GM19239 (cell line): ENCODE measurements at places on chromosomes 16 and 17.

DNA sequence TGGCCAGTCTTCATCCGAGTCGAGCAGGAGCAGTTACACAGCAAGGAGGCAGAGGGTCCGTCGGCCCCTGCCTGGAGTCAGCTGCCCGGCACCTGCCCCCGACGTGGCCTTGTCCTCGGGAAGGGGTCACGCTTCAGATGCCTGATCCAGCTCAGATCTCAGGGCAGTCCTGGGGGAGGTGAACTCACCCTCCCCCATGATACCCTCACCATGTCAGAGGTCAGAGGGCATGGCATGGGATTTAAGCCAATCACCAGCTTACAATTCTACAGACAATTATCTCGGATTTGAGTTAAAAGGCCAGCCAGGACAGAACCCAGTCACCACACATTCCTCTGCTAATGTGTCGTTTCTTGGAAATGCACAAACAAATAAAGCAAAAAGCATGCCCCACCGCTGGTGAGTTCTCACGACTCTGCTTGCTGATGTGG lies 211.3 kb downstream of the FOXL1 start:
- no peak for DNase-seq

DNA sequence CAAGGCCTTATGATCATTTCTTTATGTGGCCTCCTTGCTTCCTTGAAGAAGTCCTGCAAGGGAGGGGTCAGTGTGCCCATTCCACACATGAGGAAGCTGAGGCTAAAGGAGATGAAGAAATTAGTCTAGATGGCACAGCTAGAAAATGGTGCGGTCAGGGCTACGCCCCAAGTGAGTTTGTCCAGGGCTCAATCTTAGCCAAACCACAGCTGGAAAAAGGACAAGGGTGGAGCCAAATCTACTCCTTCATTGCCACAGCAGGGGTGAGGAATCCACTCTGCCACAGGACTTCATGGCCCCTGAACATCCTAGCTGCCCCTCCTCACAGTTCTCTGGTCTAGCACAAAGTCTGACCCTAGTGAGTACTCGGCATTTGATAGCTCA lies 16.2 kb downstream of the BEAN1 start:
- no peak for DNase-seq

DNA sequence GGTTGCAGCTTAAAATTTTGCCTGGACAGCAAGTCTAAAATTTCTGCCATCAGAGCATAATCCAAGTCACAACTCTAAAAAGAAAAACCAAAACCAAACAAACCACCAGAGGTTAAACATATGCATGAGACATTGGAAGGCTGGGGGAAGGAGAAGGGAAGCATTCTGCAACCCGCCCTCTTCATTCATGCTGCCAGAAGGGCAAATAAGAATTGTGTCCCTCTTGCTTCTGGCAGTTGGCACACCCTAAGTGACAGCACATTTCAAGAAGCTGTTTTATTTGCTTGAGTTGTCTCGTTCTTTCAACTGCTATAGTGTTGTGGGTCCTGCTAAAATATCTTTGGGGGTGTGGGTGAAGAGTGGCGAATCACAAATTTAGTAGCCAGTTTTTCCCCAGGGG lies 99.6 kb downstream of the SKAP1 start:
- no peak for DNase-seq

GRCh38 chr16:88750854-88751253 lies 34.2 kb downstream of the PIEZO1 start:
- DNase-seq = no peak

DNA sequence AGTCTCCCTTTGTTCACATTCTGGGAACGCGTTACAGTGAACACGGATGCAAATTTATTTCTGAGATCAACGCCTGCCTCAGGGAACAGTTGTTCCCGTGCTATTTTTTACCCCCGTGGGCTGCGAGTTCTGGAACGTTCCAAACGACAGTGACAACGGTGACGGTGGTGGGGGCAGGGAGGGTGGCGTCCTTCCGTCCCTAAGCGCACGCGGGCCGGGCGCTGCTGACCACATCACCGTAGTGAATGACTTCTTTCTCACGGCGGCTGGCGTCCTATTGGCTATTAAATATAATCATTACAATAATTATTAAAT lies 45.1 kb upstream of the SSTR5 start:
- DNase-seq = no peak

DNA sequence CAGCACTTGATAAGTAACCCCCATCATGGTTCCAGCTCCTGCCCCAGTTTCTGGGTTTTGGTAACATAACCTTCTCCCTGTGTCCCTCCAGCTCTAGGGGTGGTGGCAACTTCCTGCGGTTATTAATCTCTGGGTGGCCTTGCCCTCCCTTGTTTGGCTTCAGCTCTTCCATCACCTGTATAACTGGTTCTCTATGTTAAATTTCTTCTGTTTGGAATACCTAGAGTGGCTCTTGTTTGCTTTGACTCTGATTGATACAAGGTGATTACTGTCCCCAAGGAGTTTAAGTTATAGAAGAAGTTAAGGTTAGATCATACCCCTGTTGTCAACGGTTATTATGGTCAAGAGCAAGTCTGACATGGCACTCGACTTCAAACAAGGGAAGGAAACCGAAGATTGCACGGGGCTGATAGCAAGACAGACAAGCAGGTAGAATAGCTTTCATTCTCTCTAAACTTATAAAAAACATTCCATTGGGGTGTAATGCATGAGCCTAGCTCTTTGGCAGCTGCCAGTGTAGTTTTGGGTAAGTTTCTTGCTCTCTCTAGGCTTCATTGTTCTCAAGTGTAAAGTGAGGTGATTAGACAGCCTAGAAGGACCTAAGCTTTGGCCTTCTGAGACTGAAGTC lies 11.0 kb upstream of the CCR7 start:
- DNase-seq = no peak

DNA sequence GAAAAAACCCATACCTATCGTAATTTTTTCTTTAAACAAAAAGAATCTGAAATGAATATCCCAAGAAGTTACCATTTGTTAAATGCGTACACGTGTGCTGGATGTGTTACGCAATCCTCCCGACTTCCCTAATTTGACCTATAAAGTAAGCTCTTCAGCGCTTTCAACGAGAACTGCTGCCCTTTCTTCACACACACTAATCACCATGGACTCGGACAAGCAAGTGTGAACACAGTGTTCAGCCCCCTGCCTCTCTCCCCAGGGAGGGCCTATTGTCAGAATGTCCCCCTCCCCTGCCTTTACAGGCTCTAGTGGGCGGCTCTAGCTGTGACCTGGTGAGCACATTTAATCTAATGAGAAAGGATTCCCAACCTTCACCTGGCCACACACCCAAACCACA lies 216.1 kb downstream of the CEP112 start:
- DNase-seq = no peak

DNA sequence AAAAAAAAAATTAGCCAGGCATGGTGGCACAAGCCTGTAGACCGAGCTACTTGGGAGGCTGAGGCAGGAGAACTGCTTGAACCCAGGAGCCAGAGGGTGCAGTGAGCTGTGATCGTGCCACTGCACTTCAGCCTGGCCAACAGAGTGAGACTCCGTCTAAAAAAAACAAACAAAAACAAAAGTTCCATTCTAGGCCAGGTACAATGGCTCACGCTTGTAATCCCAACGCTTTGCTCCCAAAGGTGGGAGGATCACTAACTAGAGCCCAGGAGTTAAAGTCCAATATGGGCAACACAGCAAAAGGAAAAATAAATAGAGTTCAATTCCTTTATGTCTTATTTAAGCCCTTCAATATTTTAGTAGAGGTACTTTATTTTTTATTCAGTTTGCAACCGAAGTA lies 47.5 kb downstream of the CNOT1 start:
- DNase-seq = no peak

- no peak for DNase-seq
These were observed 26.4 kb downstream of the ADCY9 start for GRCh38 chr16:4089811-4090301.

DNA sequence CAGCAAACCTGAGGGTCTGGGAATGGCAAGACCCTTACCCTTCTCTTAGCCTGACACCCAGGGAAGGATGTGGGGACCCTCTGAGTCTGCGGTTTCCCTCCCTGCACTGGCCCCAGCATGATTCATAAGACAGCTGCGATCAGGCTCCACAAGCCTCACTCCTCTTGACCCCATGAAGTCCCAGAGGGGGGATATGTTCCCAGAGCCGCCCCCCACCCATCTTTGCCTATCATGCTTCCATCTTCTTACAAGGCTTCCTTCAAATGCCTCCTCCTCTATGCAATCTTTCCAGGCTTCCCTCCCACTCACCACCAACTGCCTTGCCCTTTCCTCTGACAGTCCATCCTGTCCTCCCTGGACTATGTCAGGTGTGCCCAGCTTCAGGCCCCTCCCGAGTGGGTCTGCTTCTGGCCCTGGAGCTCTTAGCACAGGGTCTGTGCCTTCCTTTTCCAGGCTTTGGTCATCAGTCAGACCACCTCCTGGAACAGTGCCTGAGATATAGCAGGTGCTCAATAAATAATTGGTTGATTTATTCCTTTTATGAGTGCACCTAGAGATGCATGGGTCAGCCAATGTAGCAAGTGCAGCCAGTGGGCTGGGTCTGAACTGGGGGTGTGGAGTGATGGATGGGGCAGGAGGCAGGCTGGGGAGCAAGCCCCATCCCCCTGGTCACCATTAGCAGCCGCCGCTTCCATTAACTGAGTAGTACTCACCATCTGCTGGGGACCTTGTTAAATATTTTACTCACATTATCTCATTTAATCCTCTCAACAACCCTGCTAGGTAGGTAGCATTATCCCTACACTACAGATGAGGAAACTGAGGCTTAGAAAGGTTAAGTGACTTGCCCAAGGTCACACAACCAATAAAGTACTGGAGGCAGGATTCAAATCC lies 8.4 kb downstream of the DLX3 start:
- DNase-seq = no peak

DNA sequence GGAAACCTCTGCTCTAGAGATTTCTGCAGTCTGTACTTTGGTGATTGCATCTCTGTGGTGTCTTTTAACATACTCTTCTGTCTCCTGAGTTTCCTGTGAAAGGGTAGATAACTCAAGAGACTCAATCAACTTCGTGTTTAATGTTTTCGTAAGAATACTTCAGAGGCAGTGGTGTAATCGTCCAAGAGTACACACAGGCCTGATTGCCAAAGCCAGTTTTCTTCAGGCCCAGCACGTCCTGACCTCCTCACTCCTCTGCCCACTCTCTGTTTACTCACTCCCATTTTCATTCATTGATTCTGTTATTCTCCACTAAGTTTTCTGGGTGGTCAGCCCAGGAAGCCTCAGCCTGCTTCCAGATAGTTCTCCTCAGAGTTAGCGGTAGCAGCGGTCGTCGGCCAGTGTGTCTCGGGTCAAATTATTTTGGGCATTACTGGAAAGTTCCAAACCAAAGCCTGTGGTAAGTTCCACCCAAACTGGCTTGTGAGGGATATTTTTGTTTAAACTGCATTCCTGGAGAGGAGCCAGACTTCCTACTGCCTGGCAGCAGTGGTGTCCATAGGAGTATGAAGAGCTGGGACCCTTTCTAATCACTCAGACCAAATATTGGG lies 293.2 kb downstream of the WWOX start:
- no peak for DNase-seq

- no peak for DNase-seq
These were observed 10.8 kb upstream of the TAOK1 start for GRCh38 chr17:29379084-29379991.

- no peak for DNase-seq
These were observed 999.7 kb downstream of the CDH11 start for GRCh38 chr16:64122177-64122576.

DNA sequence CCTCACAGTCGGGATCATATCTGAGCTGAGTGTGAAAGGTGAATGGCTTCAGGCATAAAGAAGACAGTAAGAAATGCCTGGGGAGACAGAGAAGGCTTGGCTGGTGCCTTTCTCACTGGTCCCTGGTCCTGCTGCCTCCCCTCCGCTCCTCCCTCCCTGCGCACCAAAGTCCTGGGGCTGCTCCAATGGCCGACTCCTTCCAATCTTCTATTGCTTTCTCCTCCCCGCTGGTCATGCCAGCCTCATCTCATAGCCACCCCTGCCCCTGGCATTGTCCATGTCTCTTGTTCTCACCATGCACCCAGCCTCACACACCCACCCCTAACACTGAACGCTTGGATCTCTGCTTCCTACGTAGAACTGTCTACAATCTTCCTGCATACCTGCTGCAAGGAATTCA lies 18.0 kb downstream of the TLE7 start:
- DNase-seq = no peak

GRCh38 chr17:19574956-19575355 lies 41.3 kb downstream of the SLC47A1 start:
- no peak for DNase-seq

GRCh38 chr16:89966756-89967155 lies 18.2 kb downstream of the DEF8 start:
- DNase-seq = no peak

DNA sequence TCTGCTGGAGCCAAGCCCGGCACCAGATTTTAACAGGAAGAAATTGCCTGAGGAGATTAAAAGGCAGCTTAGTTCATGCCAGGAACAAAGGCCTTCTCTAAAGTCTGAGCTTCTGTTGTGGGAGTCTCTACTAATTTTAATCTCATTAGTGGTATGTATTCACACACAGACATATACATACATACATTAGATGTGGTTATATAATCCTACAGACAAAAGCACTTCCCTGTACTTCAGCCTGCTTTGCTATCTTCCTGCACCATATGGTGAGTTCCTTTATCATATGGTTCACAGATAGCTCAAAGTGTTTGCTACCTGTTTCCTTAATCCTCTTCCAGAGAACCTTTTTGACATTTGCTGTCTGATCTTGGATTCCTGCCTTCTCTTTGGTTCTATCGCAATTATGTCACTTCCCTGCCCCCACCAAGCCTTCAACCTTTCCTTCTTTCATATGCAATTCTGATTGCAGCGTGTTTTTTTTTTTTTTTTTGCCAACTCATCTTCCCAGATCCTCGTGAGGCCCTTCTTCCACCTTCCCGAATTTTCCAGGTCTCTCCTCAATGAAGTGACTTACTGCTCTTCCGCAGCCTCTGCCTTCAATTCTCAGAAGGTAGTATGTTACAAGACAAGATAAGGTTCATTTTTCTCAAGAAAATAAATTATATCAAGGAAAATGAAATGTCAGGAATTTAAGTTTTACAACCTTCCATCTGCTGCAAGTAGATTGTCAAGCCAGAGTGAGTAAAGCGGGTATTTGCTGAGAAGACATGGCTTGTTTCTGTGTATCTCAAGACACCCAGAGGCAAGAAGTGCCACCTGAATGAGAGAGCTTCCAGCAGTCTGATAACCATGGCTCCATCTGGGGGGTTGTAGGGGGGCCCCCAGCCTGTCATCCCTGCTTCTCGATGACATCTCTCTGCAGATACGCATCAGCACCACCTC lies 120.2 kb upstream of the CACNG3 start:
- no peak for DNase-seq

GRCh38 chr17:15431196-15431595 lies 36.2 kb downstream of the CDRT4 start:
- no peak for DNase-seq

GRCh38 chr16:31439519-31439918 lies 3.1 kb downstream of the ZNF843 start:
- no peak for DNase-seq

- no peak for DNase-seq
These were observed 65.1 kb downstream of the WSCD1 start for GRCh38 chr17:6135236-6135635.

- DNase-seq = no peak
These were observed 17.1 kb downstream of the RND2 start for GRCh38 chr17:43042025-43042628.
